ENCODE measurements at places on chromosomes 6 and 20.
A peak's percentile ranks its signal among the peaks of the same experiment; 100 is the strongest.

DNA sequence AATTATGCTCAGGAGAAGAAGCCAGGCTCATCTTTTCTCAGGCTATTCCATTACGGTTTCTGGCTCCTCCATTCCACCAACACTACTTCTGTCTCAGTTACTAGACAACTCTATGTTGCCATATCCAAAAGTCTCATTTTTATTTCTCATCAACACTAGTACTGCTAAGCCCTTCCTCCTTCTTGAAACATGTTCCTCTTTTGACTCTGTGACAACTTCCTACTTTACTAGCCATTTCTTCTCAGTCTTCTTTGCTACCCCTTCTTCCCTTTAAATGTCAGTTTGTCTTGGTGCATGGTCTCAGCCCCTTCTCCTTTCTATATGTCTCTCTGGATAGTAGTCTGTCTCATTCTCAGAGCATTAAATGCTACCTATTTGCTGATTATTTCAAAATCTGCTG lies 7.1 kb upstream of the ADGRG6 start:
- no peak for DNase-seq

GRCh38 chr6:56510984-56511531 lies 131.6 kb downstream of the DST start:
- no peak for DNase-seq

- no peak for DNase-seq
Observed at GRCh38 chr6:112122756-112123155, 35.4 kb downstream of the FAM229B start.

GRCh38 chr6:132758689-132759088 lies 985 bp upstream of the VNN2 start:
- DNase-seq: no peak

- DNase-seq: no peak
Observed at GRCh38 chr6:136822046-136822375, 381 bp upstream of the PEX7 start.

DNA sequence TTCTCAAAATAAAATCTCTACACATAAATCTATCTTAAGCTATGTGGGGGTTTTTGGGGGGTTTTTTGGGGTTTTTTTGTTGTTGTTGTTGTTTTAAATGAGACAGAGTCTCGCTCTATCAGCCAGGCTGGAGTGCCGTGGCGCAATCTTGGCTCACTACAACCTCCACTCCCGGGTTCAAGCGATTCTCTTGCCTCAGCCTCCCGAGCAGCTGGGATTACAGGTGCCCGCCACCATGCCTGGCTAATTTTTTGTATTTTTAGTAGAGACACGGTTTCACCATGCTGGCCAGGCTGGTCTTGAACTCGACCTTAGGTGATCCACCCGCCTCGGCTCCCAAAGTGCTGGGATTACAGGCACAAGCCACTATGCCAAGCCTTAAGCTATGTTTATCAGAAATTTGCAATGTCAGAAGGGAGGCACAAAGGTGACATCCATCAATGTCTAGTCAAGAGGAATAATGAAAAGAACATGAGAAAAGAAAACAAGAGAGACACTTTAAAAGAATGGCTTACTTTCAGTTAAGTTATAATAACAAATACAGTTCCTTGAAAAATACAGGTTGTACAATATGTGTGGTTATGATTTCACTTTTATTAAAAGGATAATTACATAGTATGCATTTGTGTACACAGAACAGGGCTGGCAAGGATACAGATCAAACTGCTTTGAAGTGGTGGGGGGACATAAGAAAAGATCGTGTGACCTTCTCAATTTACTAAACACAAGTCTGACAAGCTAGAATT lies 28.6 kb downstream of the SLC23A2 start:
- DNase-seq: no peak

DNA sequence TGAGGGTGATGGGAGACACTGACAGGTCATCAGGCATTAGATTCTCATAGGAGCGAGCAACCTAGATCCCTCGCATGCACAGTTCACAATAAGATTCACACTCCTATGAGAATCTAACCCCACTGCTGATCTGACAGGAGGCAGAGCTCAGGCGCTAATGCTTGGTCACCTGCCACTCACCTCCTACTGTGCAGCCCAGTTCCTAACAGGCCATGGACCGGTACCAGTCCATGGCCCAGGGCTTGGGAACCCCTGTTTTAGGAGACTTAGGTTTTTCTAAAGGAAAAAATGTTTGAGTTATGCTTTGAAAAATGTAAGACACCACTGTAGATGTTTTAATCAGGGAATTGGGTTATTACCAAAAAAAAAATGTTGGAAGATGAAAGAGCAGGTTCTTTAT lies 6.7 kb downstream of the HLA-E start:
- DNase-seq: no peak

GRCh38 chr20:57779401-57780003 lies 69.7 kb upstream of the PMEPA1 start:
- no peak for DNase-seq

DNA sequence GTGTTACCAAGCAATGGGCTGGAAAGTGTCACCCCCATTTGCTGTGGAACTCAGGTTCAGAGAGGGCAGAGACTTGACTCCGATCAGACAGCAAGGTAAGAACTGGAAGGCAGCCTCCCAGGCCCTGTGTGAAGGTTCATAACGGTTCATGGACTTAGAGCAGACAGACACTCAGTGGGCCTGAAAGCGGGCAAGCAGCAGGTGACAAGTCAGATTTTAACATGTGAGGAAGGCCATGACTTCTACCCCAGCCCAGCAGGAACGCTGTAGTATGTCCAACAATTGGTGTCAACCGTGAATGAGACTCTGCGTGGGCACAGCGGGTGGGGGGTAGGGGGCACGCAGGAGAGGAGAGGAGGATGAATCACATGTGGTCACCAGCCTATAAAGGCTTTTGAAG lies 217.6 kb upstream of the SNX9 start:
- no peak for DNase-seq

GRCh38 chr6:118897386-118897785 lies 3.4 kb downstream of the ASF1A start:
- DNase-seq: no peak

GRCh38 chr20:57553376-57554018 lies 7.4 kb upstream of the PCK1 start:
- DNase-seq: no peak

GRCh38 chr6:16322666-16323312 lies 84.4 kb downstream of the GMPR start:
- DNase-seq: peak; percentile 88

DNA sequence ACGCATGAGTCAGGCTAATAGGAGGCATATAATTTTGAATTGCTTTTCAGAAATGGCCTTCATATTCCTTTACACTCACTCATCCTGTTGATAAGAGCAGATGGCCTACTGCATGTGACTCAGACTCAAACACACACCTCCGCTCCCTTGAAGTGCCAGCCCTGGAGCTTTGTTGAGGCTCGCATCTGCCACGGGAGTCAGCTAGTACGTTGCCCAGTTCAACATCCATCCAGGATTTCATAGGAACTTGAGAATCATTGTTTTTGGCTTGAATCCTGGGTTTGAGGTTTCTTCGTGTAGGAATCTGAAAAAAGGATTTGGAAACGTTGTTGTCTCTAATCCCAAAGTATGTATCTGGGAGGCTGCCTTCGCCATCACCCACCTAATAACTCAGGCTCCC lies 87.4 kb upstream of the JAG1 start:
- DNase-seq: peak; percentile 32

- no peak for DNase-seq
Observed at GRCh38 chr6:36285187-36285671, 15.4 kb downstream of the PNPLA1 start.

DNA sequence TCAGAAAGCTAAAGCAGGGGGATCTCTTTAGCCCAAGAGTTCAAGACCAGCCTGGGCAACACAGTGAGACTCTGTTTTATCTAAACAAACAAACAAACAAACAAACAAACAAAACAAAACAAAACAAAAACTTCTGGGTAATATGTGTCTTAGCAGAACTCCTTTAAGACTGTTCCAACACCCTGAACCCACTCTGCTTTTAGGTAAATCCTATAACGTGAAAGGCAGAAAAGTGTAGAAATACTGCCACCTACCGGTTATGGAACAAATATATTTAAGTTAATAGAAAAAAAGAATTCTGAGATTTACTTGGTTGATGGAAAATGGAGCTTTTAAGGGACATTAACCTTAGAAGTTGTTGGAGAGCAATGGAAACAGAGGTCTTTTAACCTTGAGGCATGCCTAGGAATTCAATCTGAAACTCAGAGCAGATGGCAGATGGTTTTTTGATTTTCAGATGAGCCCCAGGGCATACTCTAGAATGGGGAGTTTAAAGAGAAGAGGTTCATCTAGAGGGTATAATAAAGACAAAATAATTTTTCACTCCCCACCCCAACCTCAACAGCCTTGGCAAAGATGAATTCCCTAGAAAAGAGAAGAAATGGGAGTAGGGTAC lies 38.5 kb downstream of the SOD2 start:
- DNase-seq: peak; percentile 62

DNA sequence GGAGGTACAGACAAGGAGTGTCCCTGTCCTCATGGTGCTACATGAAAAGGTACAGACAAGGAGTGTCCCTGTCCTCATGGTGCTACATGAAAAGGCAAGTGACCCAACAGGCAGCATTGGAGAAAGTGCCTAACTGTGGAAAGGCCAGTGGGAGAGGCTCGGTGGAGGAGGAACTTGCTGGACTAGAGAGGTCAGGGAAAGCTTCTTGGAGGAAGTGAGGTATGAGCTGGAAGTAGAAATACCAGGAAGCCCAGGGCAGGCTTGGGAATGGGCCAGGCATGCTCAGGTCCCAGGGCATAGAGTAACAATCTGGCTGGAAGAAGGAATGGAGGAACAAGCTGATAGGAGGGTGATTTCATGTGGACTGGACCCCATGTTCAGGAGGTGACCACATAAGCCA lies 59.8 kb upstream of the FNDC1 start:
- DNase-seq: no peak

GRCh38 chr6:114995526-114995925 lies 652.7 kb upstream of the HS3ST5 start:
- no peak for DNase-seq

GRCh38 chr20:57061051-57061900 lies 205.2 kb downstream of the BMP7 start:
- DNase-seq: peak; percentile 46

DNA sequence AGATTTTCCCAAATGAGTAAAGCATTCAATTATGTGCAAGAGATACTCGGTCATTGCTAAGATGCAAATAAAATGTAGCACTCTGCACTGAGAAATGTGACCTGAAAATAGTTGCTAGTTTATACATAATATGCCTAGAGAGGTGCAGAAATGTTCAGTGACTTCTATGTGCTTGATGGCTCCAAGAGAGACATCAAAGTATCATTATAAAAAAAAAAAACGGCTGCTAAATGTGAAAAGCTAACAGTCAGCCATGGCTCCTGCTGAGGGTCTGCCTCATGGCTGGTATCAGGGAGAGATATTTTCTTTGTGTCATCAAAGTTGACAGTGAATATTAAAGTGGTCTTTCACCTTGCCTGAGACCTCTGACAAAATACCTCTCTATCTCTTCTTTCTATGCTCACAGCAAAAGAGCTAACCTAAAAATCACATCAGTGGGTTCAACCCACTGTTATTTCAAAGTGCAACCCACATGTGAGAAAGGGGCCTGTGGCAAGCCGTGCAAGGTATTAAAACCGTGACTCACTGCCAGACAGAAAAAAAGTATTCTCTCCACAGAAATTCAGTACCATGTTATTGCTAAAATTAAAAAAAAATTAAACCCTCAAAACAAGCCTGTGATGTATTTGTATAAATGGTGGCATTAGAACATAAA lies 259.0 kb downstream of the HIVEP2 start:
- no peak for DNase-seq

DNA sequence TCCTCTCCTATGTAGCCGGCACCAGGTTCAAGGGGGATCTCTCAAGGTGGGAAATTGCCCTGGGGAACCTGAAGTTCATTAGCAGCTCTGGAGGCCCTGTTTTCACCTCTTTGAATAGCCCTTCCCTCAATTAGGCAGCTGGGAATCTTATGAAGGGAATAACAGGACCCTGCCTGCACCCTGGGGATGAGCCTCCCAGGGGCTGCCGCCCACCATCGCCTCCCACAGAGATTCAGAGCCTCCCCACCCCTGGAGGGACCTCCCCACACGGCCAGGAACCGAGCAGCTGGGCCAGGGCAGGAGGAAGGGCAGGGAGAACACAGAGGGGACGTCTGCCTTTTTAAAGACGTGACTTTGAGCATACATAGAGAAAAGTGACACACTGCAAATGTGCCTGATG lies 4.6 kb upstream of the EEF1A2 start:
- no peak for DNase-seq

GRCh38 chr20:22619272-22619671 lies 34.9 kb upstream of the FOXA2 start:
- no peak for DNase-seq

- DNase-seq: peak; percentile 86
Observed at GRCh38 chr6:44485601-44486401, 98.3 kb downstream of the CDC5L start.

GRCh38 chr20:63686492-63687321 lies 9.7 kb upstream of the TNFRSF6B start:
- peak; percentile 83 for DNase-seq

DNA sequence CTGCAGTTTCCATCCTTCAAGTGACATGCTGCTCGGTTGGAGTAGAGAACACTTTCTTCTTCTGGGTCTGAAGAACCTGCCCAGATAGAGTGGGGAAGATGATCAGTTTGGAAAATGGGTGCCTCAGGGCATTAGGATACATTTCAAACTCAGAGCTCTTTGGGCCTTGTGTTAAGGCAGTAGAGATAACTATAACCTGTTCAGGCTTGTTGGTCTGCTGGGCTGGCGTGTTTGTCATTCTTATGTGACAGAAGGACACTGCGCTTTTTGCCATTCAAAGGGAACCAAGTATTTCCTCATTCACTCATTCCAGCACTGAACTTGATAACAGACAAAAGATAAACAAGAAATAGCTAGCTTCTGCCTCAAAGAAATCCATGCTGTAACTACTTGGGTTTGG lies 3.8 kb downstream of the TOMM34 start:
- no peak for DNase-seq

- peak; percentile 10 for DNase-seq
Observed at GRCh38 chr20:49346682-49347081, 68.8 kb upstream of the ZNFX1 start.

- DNase-seq: no peak
Observed at GRCh38 chr20:58965270-58966064, 15.6 kb upstream of the NELFCD start.

- no peak for DNase-seq
Observed at GRCh38 chr6:72271531-72271930, 350.3 kb upstream of the KCNQ5 start.

GRCh38 chr6:66628917-66629316 lies 921.9 kb upstream of the EYS start:
- no peak for DNase-seq

DNA sequence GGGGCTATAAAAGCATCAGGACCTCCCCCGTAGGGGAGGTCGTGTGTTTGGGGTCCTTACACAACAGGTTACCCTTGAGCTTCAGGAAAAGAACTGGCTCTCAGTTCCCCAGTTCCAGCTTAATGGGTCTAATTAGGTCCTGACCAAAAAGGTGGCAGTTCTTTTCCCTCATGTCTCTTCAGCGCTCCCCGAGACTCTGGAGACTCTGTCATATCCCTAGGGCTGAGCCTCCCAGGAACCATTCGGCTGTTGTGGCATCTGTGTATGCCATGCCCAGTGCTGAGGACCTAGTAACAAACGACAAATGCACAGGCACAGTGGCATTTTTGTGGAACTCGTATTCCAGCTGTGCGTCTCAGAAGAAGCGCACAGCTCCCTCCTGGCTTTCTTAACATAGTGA lies 14.6 kb downstream of the PRDM1 start:
- no peak for DNase-seq

All from EH (cell line).